ENCODE measurements at places on chromosomes 13 and 19.

DNA sequence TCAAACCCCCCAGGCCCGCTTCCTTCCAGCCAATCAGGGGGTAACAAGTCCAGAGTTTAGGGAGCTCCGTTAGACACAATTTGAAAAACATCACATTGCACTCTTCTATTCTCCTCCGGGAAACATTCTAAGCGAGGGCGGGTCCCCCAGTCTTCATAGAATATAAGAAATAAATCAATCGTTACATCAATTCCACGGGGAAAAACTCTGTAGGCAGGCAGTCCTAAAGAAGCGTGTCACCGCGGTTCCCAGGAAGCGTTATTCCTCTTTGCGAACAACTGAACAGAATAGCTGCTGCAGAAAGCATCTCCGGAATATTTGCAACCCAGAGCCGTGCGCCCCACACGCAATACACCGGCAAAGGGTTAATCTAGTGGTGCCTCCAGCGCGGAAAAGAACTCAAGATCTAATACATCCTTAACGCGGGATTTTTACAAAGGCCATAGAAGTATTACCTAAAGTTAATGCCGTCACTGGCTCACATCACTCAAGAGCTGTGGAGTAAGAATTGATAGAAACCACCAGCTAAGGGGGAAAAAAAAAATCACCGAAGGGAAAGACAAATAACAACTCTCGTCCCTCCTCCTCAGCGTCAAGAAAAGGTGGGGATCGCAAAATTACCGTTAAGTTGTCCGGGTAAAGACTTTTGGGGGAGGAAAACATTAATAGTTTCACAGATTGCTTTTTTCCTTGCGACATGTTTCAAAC, 65.1 kb downstream of the KCNRG start:
- no peak for DNase-seq

- no peak for DNase-seq
These were observed 268.3 kb upstream of the MIR17HG start for GRCh38 chr13:91079176-91079575.

DNA sequence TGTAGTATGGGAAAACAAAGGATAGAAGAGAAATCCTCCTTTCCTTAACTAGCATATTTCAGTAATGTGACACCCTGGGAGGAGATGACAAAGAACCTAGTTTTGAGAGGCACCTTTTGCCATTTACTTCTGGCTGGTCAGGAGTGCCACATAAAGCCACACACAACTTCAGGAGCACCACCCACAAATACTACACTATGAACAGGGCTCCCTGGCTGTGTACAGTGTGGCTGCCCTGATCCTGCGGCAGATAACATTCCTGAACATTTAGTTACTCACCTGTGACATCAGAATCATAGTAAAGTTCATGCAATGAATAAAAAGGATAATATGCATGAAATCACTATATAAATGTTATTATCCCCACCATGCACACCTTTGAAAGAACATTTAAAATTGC, 17.4 kb upstream of the IRS2 start:
- no peak for DNase-seq

- no peak for DNase-seq
These were observed 42.4 kb downstream of the PCDH8 start for GRCh38 chr13:52806029-52806428.

DNA sequence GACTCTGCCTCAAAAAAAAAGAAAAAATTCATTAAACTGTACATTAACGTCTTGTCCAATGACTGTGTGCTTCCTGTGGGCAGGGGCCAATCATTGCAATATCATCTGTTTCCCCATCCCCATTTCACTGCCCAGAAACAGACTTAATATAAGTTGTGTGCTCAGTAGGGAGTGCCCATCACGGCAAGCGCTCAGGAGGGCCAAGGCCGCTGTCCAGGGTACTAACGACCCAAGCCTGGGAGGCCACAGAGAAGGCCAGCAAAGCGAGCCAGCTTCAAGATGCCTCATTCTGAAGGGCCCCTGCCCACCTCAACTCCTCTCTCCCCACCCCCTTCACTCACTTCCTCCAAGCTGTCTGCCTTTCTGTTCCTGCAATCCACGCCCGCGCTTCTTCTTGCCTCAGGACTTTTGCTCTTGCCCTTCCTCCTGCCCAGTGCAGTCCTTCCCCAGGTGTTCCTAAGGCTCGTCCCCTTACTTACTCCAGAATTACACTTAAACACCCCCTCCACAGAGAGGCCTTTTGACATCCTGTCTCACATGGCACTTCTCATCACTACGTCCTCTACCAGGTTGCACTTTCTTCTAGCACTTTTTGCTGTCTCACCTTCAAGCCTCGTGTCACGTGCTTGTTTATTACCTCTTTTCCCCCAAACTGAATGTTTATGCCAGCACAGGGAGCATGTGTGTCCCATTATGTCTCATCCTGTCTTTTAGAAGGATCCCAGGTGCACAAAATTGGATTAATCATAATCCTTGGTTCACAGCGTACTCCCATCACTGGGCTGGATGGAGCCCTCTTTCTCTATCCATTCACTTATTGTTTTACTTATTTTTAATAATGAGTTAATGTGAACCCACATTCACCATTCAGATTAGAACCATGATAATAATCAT, 11.3 kb upstream of the POU2F2 start:
- DNase-seq = no peak

DNA sequence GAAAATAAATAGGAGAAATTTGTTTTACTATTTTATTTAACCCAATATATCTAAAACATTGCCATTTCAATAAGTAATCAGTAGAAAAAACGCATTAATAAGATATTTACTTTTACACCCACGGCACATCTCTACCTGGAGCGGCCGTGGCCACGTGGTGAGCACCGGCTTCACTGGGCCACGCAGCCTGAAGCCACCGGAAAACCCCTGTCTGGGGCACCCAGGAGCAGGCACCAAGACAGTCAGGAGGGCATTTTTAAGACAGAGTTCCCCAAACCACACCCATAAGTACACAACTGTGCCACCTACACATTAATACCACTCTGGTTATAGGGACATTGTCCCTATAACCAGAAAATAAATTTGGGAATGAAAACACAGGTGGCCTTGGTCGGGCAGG, 80.9 kb downstream of the SPACA7 start:
- DNase-seq = no peak
